Mucosa of descending colon (tissue), 3 donors: ENCODE measurements at places on chromosomes 12 and 14. TPM values are rescaled to one million over a fixed set of nuclear protein-coding genes. Genes with fewer than 3 reads are reported as not detected.

- DNase-seq, result no peak
These were observed 45.1 kb downstream of the GALNT9 start for GRCh38 chr12:132284071-132284826.

KRT75 gene
- total RNA-seq, result not detected

DGLUCY gene
- 114 TPM for total RNA-seq

OS9 gene
- total RNA-seq, result 230 TPM

DNA sequence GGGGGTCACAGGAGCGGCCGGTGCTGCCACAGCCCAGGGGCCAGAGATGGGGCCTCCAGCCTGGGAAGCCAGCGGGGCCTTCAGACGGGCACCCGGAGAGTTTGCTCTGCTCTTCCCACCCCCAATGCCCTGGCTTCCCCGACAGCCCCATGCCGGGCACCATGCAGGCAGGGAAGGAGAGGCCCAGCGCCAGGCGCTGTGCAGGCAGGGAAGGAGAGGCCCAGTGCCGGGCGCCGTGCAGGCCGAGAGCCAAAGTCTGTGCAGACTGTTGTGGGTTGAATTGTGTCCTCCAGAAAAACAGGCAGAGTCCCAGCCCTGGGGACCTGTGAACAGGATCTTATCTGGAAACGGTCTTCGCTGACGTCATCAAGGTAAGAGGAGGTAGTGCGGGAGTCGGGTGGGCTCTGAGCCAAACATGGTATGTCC lies 34.3 kb downstream of the GALNT9 start:
- no peak for DNase-seq

DNA sequence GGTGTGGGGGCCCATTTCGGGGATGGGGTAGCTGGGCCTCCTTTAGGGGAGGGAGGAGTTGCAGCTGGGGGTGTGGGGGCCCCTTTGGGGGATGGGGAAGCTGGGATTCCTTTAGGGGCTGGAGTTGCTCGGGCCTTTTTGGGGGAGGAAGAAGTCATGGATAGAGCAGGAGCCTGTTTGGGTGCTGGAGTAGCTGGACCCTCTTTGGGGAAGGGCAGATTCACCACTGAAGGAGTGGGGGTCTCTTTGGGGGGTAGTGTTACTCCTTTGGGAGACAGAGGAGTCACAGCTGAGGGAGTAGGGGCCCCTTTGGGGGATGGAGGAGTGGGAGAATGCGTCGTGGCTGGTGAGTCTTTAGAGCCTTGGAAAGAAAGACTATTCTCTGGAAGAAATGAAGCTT lies 6.5 kb downstream of the NACA start:
- DNase-seq, result no peak

FGD4 gene
- 66.7 TPM for total RNA-seq

DNA sequence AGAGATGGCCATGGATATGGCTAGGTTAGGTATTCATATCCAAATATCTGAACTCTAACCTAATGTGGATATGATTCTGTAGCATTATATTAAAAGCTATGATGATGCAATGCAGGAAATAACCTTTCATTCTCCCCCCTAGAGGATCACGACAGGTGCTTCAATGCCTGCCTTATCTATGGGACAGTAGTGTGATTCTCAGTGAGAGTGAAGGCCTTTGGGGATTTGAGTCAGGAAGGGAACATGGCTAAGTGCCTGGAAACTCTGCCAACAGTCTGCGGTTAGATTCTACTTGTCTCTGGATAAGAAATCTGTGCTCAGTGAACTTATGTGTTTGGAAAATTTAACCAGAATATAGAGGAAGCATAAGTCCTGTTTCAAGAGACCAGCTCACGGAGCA lies 81.8 kb downstream of the SLC38A1 start:
- DNase-seq, result peak; percentile 34

- no peak for DNase-seq
These were observed 119.0 kb upstream of the SLC38A4 start for GRCh38 chr12:46944771-46945170.

GRCh38 chr12:82207556-82207955 lies 150.6 kb downstream of the CCDC59 start:
- no peak for DNase-seq

- DNase-seq, result no peak
These were observed 319.0 kb downstream of the TMTC2 start for GRCh38 chr12:83005534-83006197.

CISTR gene
- not detected for total RNA-seq

KRT86 gene
- 0.35 TPM for total RNA-seq

GRCh38 chr14:100348253-100348729 lies 25.2 kb downstream of the SLC25A47 start:
- DNase-seq, result no peak
